Inflammatory macrophage treated with lipopolysaccharide for 4 hours (primary cell): ENCODE measurements at places on chromosomes 12 and 14.

DNA sequence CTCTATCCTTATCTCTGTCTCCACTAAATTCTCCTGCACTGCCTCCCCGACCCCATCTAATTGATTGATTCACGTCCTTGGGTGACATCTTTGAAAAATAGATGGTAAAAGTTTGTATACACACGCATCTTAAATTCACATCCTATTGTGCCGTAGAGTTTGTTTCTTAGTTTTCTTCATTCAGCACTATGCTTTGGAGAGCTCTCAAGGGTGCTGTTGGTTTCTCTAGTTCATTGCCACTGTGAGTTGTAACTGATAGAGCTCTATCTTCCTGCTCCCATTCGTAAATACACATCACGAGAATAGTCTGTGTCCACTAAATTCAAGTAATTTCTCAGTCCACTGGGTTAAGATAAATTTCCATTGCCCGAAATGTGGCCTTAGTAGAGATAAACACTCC lies 1537.4 kb downstream of the AACS start:
- no peak for DNase-seq

- DNase-seq = no peak
Observed at GRCh38 chr12:2854669-2855453, 2.0 kb downstream of the TEX52 start.

DNA sequence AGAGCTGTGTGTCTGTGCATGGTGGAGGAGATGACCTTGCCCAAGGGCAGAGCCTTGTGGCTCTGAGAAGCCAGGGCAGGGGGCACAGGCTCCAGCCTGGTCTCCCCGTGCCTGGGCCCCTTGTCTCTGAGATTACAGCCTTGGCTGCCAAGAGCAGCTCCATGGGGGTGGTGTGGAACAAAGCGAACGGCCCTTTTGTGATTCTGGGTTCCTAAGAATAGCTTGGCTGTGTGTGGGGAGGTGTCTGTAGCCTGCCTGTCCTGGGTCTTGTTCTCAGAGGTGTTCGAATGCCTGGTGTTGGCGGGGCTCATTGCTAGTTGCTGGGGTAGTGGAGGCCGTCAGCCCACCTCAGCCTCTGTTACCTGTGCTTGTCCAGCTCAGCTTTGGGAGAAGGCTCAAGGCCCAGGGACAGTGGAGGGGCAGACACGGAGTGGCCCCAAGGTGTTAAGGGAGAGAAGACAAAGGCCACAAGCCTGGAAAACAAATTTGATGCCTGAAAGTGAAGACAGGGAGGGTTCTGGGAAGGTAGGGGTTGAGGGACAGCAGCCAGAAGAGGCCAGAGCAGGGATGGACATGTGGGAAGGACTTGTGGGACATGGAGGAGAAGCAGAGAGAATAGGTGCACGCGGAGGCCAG lies 7.4 kb upstream of the MYH7 start:
- no peak for DNase-seq

- no peak for DNase-seq
Observed at GRCh38 chr12:105319691-105320209, 10.7 kb upstream of the C12orf75 start.

DNA sequence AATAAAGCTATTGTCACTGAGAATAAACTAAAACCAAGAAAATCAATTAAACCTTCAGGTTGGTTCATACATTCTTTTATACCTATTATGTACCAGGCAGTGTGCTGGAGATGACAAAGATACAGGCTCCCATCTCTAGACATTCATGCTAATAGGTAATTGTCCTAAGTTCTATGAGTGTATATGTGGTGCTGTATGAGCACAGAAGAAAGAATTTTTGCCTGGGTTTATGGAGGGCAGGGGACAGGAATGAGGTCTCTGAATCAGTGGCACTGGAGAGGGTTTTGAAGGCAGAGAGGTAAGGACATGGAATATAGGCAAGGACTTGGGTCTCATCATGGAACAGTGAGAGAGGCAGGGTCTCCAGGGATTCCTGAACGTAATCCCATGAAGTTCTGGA lies 38.7 kb downstream of the MAP1LC3B2 start:
- no peak for DNase-seq

DNA sequence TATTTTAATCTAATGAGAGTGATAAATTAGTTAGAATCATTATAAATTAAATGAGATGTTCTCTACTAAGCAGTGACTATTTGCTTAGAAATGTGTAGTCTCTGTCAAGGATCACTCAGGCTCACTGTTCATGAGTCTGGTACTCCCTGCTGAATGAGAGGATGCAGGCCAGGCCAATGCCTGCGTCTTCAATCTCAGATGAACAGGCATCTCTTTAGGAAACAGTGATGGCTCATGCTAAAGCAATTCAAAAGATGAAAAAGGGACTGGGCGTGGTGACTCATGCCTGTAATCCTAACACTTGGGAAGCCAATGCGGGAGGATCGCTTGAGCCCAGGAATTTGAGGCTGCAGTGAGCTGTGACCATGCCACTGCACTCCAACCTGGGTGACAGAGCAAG lies 106.8 kb downstream of the ZFC3H1 start:
- DNase-seq = no peak

- no peak for DNase-seq
Observed at GRCh38 chr12:75457191-75457590, 23.4 kb upstream of the GLIPR1 start.

DNA sequence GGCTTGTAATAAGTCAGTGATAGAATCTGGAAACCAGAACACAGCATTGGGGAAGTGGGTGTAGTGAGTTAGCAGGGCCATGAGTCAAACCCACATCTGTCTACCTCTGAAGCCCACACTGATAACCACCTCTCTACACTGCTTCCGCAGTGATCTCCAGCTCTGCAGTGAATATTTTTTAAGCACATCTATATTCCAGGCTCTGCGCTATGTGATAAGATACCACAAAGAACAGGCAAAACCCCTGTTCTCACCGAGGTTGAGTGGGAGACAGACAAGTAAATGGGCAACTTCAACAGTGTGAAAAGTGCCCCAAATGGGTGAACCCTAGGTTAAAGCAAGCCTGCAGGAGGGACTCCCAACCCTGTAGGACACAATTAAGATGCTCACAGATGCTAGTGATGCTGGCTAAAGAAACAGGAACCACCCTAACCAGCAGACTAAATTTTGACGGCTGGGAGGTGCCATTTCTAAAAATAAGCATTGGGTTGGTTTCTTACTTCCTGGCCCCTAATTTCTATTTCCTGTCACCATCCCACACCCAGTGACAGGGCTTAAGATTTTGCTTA lies 375.0 kb downstream of the DPF3 start:
- DNase-seq = peak; percentile 67

- peak; percentile 25 for DNase-seq
Observed at GRCh38 chr14:75280831-75281653, 2.4 kb downstream of the FOS start.

GRCh38 chr14:60245380-60246177 lies 3.4 kb upstream of the PPM1A start:
- DNase-seq = no peak

DNA sequence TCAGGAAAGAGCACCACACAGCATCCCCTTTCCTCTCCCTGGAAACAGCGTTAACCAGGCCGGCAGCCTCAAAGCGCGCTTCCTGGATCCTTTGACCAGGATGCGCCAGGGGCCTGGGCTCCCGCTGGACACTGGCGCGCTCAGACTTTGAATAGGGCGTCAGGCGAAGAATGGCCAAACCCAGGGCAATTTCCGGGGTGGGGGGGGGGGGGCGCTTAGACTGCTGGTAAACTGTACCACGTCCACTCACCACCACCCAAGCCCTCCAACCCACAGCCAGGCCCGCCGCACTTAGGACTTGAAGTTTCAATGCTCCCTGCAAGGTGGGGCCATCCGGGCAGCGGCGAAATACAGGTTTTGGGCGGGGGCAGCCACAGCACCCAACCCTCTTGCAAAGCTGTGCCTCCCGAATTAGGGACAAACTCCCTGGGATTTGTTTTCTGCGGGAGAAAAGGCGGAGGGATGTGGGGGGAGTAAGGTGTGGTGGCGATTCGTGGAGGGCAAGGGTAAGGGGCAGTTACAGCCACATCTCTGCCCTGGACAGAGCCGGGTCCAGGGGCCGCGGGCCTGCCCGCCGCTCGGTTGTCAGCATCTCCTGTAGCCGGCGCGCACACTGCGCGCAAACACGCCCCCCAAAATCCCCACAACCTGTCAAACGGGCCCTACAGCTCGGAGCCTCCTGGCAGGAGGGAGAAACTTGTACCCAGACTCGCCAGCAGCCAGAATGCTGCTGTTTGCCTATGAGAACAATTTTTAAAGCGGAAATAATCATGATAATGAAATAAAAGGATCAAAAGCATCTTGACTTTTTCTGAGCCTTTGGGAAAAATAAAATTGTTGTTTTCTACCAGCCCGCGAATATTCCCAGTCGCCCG lies 958 bp downstream of the RTN1 start:
- DNase-seq = no peak

- DNase-seq = no peak
Observed at GRCh38 chr12:34346372-34347034, 324.2 kb downstream of the ALG10 start.

DNA sequence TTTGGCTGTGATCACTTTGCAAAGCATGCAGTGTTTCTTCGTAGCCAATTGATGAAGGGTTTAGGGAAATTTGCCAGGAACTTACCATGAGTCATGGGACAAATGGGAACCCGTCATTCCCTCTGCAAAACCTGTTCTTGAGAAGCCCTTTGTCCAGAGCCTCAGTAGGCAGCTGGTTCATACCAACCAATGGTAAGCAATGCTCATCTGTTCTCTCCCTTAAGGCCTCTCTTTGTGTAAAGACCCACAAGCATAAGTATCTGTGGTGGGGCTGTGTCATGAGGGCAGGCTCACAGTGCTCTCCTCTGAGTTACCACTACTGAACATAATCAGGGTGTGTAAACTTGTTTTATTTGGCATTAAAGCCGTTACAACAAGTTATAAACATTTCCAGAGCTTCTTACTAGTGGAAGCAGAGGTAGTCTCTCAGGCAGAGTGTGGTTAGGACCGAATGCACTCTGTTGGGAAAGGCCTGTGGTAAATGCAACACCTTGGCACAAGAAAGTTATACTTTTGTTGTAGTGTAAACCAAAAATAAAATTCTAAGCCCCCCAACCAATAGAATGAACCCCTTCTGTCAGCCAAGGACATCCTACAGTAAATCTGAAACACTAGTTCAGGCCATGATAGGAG lies 119.8 kb downstream of the SINHCAF start:
- peak; percentile 34 for DNase-seq

DNA sequence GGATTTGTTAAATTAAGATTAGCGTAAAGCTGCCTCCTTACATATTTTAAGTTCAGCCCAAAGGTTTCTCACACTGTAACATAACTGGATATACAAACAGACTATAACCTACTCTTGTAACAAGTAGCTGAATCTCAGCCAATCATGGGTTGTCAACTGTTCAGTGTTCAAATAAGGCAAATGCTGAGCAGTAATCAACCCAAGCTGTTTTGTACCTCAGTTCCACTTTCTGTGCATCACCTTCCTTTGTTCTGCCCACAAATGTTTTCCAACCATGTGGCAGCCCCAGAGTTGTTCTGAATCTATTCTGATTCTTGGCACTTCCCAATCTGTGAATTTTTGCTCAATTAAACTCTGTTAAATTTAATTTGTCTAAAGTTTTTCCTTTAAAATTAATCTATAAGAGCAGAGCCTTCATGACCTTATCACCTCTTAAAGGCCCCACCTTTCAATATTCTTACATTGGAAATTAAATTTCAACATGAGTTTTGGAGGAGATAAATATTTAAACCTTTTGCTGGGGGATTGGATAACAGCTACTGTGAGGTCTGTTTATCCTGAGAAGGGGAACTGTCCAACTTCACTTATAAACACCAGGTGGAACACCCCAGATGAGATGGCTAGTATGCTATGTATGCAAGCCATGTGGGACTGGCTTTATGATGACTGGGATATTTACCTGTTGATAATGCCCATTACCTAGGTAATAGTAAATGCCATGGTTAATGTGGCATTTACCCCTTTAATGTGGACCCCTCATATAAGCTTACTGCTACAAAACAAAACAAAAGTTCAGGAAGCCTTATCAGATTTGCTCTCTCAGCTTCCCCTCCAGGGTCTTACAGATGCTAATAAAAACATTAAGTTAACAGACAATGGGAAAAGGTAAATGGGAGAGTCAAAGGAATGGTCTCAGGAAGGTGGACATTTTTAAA lies 42.2 kb upstream of the ARID2 start:
- no peak for DNase-seq

GRCh38 chr12:112557951-112558630 lies 139.3 kb downstream of the PTPN11 start:
- no peak for DNase-seq

- DNase-seq = peak; percentile 6
Observed at GRCh38 chr14:64800000-64800399, 79.7 kb downstream of the SPTB start.

- peak; percentile 25 for DNase-seq
Observed at GRCh38 chr12:121579190-121579791, 1.5 kb downstream of the KDM2B start.

DNA sequence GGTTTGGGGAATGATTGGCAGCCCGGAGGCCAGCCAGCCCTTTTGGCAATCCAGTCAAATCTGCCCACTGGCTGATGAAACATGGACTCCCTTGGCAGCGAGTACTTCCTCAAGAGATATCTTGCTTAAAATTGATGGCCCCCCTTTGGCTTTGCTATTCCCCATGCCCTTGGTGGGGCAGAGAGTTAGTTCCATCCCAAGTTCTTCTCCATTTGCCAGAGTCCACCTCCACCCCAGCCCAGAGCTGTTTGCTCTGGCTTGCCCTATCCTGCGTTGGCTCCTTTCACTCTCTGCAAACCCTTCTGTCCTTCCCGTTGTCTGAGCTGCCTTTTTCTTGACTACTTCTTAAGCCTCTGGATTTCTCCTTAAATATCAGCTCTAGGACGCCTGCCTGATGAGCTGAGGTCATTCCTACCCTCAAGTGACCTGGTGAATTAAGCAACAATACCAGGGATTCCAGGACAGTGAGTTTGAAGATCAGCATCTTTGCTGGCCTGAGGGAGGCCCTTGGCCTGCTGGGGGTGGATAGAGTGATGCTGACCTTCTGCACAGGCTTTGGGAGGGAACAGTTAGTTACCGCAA lies 212.0 kb downstream of the CACNA1C start:
- no peak for DNase-seq

DNA sequence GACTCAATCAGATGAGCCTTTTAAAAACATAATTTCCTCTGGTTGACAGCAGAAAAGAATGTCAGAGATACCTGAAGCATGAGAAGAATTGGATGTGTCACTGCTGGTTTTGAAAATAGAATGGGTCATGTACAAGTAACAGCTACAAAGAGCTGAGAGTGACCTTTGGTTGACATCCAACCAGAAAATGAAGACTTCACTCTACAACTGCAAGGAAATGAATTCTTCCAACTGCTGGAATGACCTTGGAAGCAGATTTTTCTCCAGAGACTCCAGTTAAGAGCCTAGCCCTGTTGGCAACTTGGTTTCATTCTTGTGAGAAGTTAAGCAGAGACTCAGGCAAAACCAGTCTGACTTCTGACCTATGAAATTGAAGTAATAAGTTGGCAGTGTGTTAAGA lies 505.9 kb downstream of the SLC16A7 start:
- DNase-seq = no peak

- no peak for DNase-seq
Observed at GRCh38 chr12:123595729-123596128, 6.2 kb upstream of the DDX55 start.
